ENCODE measurements at places on chromosomes 7 and 10.

DNA sequence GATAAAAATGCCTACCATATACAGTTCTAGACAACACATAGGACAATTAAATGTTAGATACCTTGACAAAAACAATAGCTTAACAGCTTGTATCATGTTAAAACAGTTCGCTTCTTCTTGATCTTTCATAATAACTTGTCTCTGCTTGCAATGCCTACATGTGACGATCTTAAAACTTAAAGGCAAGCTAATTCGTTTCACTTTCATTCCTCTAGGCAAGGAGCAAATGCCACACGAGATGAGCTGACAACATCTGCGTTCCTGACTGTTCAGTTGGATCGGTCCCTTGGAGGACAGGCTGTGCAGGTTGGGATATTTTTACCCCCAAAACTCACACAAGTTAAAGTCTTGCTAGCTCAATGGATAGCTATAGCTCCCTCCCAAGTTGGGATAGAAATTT is 51.6 kb upstream of the ARL4A start:
- DNase-seq = no peak

GRCh38 chr10:108203905-108204527 is 1039.5 kb upstream of the SORCS1 start:
- DNase-seq = no peak

- no peak for DNase-seq
Measured at GRCh38 chr10:86936661-86937501, 20.5 kb downstream of the MMRN2 start.

- no peak for DNase-seq
Measured at GRCh38 chr10:43960477-43960876, 311.8 kb upstream of the ZNF32 start.

DNA sequence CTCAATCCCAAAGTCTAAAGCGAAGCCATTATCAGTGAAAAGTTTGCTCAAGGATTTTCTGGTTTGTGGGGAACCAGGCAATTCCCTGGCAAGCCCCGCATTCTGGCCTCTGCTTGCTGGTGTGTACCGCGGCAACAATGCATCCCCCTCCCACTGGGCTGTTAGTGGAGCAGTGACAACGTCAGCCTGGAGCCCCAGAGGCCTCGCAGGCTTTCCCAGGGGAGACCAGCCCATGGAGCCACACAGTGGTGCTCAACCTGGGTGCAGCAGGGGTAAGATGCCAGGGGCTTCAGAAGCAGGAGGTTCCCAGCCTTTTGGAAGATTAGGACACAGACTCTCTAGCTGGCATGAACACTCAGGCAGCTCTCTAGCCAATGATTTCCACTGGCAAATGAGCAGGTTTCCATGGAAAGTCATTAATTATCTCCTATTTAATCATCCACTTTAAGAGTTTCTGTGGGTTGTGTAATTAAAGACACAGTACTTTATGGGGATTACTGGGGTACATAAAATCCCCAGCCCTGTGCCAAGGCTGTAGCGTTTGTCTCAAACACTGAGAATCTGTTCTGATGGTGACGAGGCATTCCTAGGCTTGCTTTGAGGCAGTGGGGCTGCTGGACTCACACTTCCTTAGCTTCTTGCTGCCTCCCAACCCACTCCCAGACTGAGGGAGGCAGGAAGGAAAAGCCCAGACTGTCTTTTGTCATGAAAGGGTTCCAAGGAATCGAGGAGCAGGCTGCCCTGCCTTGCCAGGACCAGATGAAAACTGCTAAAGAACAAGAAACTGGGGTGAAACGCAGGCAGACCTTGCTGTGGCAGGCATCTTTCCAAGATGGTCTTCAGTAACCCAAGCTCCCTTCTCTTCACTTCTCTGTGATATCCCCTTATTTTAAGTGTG is 411.9 kb upstream of the SHH start:
- DNase-seq = no peak

GRCh38 chr7:23115991-23116390 is 10.4 kb downstream of the KLHL7 start:
- DNase-seq = no peak

- DNase-seq = no peak
Measured at GRCh38 chr7:55539380-55539779, 32.9 kb downstream of the VOPP1 start.

DNA sequence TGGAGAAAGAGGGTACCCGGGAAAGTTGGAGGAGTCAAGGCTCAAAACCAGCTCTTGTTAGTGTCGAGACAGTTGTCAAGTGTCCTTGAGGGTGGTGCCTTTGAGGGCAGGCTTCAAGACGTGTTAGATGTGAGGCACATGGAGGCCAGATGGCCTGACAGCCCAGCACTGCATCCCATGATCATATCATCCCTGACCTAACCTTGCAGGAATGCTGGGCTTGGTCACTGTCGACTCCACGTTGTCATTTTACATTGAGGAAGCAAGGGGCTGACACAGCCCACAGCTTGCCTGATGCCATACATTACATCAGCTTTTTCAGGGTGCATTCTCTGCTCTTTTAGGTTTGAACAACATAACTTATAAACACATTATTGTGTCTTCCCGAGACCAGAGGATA is 114.1 kb downstream of the ABCA13 start:
- DNase-seq = no peak

- no peak for DNase-seq
Measured at GRCh38 chr10:11794566-11794965, 28.6 kb upstream of the PROSER2 start.

DNA sequence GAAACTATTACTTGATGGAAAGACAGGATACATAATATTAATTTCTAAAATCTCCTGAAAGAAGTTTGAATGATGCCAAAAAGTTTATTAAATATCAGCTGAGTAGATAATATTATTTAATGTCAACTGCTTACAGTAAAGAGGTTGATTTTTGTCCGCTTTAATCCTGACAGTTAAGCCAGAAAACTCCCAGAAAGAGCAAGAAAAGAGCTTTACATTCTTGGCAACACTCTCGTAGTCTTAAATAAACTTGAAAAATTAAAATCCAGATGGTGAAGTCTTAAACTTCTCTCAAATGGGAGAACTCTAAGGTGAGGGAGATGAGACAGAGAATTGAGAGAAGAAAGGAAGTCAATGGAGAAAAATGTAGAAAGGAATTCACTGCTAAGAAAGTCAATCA is 199.3 kb upstream of the PLXDC2 start:
- no peak for DNase-seq

DNA sequence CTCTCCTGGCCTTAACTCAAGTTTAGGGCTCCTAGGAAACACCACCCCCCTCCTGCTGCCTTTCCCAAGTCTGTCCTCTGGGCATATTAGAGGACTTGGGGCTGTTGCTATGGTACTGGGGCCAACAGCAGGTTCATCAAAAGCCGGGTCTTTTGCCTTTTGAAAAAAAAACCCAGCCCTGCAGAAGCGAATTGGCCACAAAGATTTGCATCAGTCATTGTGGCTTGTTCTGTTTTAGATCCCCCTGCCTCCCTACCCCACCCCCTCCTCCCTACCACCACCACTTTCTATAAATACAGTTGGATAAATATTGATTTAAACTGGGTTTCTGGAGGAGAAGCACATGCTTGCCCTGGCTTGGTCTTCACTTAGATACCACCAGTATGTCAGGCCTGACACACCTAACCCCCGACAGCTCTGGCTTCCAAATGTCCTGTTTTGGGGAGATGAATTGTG is 7.0 kb downstream of the MXI1 start:
- peak; percentile 25 for DNase-seq

DNA sequence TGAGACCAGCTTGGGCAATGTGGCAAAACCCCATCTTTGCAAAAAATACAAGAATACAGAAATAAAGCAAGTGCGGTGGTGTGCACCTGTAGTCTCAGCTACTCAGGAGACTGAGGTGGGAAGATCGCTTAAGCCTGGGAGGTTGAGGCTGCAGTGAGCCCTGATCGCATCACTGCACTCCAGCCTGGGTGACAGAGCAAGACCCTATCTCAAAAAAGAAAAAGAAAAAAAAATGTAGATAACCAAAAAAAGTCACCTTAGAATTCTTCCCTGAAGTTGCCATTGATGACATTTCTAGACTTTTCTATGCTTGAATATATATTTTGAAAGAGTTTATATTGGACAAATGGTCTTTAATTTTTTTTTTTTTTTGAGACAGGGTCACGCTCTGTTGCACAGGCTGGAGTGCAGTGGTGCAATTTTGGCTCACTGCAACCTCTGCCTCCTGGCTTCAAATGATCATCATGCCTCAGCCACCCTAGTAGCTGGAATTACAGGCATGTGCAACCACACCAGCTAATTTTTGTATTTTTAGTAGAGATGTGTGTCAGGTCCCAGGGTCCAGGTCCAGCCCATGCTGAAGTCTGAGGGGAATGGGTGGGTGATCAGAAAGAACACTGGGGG is 35.1 kb upstream of the MTPAP start:
- DNase-seq = no peak

DNA sequence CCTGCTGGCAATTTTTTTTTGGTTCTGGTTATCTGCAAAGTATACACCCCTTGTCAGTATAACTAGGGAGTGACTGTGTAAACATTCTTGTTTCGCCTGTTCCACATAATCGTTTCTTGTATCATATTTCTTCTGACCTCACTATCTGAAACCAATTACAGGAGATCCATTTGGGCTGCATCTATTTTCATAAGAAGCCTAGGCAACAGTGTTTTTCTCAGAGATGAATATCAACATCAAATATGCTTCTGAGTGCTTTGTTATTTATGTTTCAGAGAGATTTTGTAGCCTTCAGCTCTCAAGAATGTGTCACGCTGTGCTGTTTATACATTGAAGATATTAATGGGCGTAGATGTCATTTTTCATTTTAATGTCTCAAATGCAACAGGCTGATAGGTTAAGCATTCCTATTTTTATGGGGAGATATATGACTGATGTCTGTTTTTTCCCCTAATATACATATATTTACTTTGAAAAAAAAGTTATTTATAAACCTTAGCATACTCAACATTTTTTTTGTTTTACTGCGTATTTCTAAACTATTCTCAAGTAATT is 115.5 kb downstream of the FOXP2 start:
- no peak for DNase-seq

- DNase-seq = no peak
Measured at GRCh38 chr7:15678653-15679052, 7.8 kb downstream of the MEOX2 start.

- DNase-seq = no peak
Measured at GRCh38 chr7:26005683-26006410, 146.2 kb upstream of the NFE2L3 start.

- no peak for DNase-seq
Measured at GRCh38 chr10:26690731-26691475, 6.6 kb upstream of the PDSS1 start.

DNA sequence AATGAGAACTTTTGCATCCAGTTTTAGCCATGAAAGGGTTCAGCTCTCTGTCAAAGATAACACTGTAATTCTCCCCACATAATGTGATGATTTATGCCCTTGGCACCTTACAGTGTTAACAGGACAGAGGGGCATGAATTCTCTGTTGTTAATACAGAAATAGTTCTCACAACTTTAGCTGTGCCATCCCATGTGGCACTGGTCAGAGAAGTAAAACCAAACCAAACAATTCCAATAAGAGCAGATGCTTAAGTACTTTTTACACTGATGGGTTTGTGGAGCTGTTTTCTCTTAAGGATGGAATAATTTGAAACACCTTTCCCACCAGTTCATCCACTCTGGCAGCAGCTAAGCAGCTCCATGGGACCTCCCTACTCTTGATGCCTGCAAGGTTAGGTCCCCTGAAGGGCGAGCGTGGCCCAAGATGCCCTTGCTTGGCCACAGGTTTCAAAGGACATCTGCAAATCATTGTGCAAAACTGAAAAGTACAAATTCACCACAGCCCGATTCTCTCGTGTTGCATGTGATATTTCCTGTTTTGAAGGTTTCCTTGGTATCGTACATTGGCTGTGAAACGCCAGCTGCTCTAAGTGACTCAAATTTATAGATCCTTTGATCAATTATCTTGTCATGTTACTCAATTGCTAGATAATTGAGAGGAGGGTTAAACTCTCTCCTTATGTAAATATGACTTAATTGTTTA is 82.5 kb upstream of the CREB5 start:
- no peak for DNase-seq

- DNase-seq = no peak
Measured at GRCh38 chr7:26964156-26964808, 99.9 kb upstream of the SKAP2 start.

DNA sequence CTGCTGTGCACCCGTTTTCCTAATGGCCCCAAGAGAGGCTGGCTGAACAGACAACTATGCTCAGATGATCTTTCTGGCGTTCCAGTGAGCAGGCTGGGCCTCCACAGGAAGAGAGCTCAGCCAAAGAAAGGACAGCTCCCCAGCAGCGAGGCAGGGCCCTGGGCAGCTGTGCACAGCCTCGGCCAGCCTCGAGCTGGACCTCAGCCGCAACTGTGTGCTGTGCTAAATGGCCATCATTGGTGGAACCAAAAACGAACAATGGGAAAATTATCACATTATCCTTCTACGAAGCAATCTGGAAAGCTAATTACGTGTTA is 97.5 kb downstream of the CTBP2 start:
- DNase-seq = peak; percentile 68

All from substantia nigra (tissue), 51 donors.